HFFc6 (cell line): ENCODE measurements at places on chromosomes 12 and 14.

DNA sequence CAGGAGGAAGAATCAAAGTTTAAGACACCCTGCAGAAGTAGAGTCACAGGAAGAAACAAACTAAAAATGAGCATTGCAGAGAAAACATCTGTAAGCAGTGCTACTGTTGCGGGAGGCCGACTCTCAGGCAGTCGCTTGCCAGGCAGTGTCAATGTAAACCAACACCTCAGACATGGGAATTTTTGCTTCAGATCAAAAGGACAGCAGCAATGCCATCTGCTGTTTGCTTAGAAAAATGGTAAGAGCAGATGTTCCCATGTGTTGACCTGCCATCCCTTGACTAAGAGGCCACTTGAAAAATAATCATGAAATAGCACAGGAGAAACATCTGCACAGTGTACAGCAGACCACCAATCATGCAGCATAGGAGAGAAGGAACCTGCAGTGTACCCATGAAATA lies 196.6 kb downstream of the SLC25A21 start:
- no peak for DNase-seq

GRCh38 chr14:38867561-38868150 lies 235.4 kb downstream of the SEC23A start:
- peak; percentile 70 for DNase-seq

DNA sequence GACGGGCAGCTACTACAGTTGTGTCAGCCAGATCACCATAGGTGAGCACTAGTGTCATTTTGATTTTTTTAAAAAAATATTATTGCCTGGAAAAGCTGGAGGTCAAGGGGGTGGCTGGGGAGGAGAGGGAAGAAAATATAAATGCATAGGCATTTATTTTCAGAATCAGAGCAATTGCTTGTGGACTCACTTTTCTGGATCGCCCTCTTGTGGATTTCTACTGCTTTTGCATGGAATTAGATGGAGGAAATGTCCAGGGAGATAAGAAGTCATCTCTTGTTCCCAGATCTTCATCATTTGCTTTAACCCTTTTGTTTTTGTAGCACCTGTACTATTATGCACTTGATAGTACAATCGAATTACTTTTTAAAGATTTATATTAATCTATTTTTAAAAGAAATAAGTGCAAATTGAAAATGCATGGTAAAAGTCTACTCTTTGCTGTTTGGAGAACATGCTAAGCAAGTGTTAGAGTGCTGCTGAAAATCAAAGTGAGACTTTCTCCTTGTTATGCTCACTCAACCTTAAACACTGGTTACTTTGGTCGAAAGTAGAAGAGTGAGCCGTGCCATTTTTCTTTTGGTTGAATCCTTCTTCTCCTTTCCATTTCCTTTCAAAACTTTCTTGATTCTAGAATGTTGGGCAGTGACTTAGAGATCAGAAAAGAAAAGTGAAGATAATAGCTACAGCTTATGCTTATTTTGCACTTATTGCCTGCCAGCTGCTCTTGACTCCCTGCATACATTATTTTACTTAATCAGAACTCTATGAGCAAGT lies 60.6 kb upstream of the ANO4 start:
- DNase-seq = peak; percentile 41

GRCh38 chr14:104939666-104940410 lies 15.2 kb downstream of the PLD4 start:
- DNase-seq = no peak

GRCh38 chr12:62191491-62192179 lies 68.6 kb upstream of the USP15 start:
- DNase-seq = peak; percentile 19

- DNase-seq = no peak
Measured at GRCh38 chr12:57296291-57296690, 45.3 kb upstream of the STAC3 start.

DNA sequence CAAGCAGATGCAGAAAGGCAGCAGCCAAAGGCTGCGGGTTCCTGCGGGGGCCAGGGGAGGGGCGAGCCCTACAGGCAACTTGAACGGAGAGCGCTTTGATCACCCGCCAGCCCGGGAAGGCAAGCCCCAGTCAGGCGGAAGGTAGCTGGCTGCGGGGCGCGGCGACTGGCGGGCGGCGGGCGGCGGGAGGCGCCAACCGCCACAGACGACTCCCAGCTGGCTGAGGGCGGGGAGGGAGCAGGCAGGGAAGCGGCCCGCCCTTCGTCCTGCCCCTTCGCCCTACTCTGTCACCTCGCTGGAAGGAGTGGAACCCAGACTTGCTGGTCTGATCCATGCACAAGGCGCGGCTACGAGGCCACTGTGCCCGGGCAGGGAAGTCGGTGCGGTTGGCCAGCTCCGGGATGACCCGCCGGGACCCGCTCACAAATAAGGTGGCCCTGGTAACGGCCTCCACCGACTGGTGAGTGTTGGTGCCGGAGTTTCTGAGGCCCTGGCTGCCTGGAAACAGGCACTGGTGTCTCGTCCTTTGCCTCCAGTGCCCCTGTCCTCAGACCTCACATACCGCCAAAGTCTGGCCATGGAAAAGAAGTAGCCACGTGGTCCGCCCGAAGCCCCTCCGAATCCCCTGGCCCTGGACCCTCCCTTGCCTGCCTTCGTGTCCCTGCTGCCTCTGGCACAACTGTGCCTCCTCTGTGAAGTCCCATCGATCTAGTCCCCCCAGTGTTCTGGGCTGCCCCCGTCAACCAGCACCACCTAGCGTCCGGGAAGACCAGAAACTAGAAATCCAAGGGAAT lies 15.4 kb upstream of the CARMIL3 start:
- peak; percentile 54 for DNase-seq

GRCh38 chr12:68376901-68377300 lies 44.7 kb upstream of the MDM1 start:
- DNase-seq = no peak
